HCT116 (cell line): ENCODE measurements at places on chromosomes 7 and 10.

- DNase-seq: no peak
Observed at GRCh38 chr10:20105931-20106330, 289.7 kb downstream of the PLXDC2 start.

DNA sequence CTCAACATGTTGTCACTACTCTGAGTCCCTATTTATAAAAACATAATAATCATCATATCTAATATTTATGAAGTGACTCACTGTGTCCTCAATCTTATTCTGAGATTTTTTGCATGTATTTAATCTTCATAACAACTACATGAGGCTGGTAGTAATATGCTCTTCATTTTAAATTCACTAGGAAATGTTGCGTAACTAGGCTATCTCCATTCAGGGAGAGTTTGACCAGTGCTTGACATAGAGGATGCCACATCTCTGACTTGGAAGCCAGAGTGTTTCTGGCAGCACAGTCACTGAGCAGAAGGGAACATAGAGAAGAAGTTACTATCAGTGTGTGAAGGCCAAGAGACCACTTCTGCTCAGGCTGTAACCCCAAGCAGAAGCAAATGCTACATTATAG, 88.9 kb downstream of the FAM13C start:
- DNase-seq: no peak

DNA sequence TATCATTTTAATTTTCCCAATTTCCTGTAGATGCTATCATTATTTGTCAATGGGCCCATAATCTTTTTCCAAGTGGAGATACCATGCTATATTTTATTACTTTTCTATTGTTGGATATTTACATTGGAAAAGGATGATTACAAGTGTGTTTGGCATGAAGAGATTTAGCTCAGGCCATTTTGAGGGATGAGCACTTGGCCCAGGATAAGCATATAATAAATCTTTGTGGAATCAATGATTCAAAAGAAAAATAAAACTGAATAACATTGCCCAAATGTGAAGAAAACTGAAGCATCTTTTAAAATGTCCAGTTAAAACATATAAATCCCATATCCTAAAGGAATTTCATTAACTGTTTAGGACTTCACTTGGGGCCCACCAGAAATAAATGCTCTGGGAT, 260.9 kb upstream of the BMPER start:
- DNase-seq: no peak

- DNase-seq: no peak
Observed at GRCh38 chr10:108462005-108462404, 1297.5 kb upstream of the SORCS1 start.

- DNase-seq: no peak
Observed at GRCh38 chr7:38169847-38170246, 8.2 kb upstream of the STARD3NL start.

GRCh38 chr10:102705531-102705930, 8.7 kb downstream of the ARL3 start:
- no peak for DNase-seq

DNA sequence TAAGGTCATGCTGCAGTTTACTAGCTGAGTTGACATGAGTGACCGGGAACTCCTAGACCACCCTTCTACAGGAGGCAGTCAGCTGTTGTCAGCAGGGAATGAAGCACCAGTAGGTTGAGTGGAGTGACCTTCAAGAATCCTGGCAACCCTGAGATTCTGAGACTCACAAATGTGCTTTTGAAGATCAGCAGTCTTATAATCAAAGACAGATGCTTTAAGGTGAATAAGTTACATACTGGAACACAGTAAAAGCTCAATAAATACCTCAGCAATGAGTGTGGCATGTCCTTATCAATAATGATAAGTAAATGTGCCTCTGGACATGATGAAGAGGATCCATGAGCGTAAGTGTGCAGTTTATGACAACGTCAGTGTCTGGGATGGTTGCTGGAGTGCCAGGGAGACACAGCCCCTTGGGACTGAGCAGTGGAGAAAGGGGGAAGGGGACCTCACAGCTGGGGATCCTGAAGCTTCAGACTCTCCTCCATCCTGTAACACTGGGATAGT, 11.9 kb upstream of the OR6V1 start:
- DNase-seq: no peak

- no peak for DNase-seq
Observed at GRCh38 chr7:18153183-18153748, 125.6 kb upstream of the PRPS1L1 start.

DNA sequence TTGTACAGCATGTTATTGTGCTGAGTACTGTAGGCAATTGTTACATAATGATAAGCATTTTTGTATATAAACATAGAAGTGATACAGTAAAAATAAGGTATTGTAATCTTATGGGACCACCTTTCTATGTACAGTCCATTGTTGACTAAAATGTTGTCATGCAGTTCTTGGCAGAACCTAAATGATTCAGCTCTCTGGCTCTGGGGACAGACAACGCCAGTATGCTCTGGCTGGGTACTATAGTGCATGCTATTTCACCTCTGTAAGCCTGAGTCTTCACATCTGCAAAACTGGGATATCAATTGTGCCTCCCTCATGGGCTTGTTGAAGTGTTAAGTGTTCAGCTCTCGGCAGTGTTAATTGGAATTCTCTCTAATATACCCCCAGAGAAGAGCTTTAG, 674.3 kb downstream of the INHBA start:
- DNase-seq: no peak

DNA sequence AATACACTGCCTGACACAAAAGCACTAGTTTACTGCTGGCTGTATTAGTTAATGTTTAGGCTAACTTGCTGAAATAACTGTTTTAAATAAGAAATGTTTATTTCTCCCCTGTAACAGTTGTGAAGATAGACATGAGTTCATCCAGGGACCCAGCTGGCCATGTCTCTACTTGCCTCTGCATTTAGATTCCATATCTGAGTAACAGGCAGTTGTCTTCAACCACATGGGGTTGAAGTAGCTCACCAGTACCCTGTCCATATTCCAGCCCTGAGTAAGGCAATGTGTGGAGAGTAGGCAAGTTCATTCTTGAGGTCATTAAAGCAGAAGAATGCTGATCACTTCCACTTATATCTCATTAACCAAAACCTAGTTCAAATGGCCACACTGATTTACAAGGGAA, 31.1 kb upstream of the RSBN1L start:
- DNase-seq: no peak

- DNase-seq: peak; percentile 54
Observed at GRCh38 chr7:34320926-34321661, 336.9 kb upstream of the NPSR1 start.

DNA sequence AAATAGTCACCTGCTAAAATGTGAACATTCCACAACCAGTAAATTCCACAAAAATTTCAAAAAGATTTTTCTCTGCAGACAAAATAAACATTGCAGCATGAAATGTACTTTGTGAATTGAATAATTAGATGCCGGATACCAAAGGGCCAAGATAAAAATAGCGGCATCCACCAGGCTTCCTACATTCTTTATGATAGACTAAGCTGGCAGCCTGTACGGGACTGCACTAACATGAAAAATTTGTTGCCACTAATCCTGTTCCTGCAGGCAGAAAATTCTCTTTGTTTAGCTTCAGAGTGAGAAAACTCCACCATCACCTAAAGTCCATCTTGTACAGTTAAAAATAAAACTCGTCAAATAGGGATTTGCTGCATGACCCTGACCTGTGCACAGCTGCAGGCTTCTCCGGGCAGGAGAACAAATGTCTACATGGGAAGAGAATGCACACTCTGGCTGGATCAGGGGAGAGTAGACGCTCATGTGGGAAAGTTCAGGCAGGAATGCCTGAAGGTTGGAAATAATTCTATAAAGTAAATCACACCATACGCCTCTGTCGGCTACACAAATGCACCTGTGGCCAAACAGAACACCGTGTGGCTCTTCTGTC, 15.6 kb upstream of the ADO start:
- no peak for DNase-seq

DNA sequence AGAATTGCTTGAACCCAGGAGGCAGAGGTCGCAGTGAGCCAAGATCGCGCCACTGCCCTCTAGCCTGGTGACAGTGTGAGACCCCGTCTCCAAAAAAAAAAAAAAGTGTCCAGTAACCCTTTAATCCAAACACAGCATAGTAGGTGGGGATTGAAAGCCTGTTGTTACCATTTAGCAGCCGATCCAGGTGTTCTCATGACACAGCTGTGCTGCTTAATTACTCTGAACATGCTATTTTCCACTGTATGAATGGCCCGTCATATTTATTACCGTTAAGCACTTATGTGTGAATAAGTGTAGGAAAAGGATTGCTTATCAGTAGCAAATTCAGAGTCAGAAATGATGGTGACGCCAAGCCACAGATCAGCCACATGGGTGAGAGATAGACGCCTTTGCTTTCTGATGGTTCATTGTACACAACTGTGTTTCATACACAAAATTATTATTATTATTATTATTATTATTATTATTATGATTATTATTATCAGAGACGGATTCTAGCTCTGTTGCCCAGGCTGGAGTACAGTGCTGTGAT, 11.6 kb upstream of the ORAI2 start:
- DNase-seq: no peak

- DNase-seq: no peak
Observed at GRCh38 chr10:64010711-64011110, 489.5 kb downstream of the REEP3 start.

- no peak for DNase-seq
Observed at GRCh38 chr10:35626971-35627507, 15.1 kb downstream of the FZD8 start.

GRCh38 chr10:83083831-83084230, 1055.5 kb upstream of the GHITM start:
- no peak for DNase-seq

DNA sequence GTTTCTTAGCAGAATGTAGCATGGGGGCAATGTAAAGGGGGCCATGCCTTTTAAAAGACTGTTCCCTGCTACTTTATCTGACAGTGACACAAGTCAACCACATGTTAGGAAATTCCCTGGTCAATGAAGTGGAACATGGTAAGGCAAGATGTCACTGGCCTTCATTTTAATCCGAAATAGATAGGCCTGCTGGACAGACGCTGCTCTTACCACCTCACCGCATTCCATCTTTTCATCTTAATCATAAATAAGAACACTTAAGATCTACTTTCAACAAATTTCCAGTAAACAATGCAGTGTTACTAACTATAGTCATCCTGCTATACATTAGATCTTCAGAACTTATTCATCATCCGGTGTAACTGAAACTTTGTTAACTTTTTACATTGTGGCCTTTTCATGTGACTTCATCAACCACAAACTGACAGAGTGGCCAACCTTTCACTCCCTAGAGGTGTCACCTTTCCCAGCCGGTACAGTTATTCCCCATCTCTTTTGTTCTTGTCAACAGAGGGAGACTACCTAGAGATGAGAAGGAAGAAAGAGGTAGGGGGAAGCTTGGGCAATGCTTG, 15.6 kb downstream of the ASB4 start:
- no peak for DNase-seq

DNA sequence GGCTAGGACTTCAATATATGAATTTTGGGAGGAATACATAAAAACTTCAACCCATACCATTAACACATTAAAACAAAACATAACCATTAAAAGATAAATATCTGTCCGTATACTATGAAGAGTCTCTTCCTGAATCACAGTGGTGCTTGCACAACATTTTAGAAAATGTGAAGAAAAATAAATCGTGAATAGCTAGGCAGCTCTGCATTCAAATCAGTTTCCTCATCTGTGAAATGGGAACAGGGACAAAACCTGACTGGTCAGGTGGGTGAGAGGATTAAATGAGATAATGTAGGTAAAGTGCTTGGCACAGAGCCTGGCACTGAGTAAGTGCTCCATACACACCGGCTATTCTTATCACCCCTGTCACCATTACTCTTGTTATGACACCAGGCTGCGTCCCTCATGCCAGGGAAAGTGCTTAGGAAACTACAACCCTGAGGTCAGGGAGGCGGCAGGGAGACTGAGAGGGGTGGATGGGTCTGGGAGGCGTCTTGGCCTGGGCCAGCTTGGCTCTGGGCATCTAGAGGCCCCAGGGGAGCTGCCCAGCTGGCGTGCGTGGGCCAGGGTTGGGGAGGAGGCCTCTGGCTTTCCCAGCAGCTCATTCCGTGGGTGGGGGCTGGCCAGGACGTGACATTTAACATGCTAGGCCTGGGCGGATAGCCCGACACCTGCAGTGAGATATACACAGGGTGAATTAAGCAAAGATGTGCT, 78.3 kb downstream of the SH3PXD2A start:
- DNase-seq: no peak

DNA sequence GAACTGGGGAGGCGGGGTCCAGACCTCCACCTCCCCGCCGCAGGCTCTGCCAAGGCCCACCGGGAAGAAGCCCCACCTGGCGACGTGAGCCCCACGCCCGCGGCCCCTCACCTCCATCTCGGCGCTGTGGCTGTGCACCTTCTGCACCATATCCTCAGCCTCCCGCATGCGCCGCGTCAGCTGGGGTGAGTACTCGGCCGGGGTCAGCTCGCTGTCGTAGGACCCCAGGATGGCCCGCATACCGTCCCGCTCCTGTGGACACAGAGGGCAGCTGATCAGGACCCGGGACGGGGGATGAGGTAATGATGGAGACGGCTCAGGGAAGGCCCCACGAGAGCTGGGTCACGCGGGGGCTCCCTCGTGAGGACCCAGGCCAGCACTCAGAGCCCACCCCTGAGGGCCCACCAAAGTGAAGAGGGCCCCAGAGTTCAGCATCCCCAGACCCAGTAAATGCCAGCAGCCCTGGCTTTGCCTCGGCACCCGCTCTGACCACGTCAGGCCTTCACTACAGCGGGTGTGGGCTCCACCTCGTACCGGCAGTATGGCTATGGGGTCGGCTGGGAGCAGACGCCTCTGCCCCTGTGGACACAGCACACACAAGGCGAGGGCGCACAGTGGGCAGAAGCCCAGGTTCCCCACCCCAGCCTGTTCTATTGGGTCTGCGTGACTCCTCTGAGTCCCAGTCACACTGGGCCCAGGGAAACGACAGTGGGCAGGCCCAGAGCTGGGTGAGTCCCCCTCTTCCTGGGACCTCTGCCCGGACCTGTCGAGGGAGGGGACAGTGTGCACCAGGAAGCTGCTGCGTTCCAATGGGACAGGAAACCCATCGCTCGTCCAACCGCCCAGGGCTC, 218.1 kb downstream of the MAD1L1 start:
- DNase-seq: no peak

GRCh38 chr10:63429281-63429680, 36.5 kb downstream of the JMJD1C start:
- no peak for DNase-seq
